ENCODE measurements at places on chromosomes 2 and 18. TPM values are rescaled to one million over a fixed set of nuclear protein-coding genes. Genes with fewer than 3 reads are reported as not detected.

GRCh38 chr2:11784747-11785610, 38.5 kb downstream of the LPIN1 start:
- peak; percentile 10 for DNase-seq

DNA sequence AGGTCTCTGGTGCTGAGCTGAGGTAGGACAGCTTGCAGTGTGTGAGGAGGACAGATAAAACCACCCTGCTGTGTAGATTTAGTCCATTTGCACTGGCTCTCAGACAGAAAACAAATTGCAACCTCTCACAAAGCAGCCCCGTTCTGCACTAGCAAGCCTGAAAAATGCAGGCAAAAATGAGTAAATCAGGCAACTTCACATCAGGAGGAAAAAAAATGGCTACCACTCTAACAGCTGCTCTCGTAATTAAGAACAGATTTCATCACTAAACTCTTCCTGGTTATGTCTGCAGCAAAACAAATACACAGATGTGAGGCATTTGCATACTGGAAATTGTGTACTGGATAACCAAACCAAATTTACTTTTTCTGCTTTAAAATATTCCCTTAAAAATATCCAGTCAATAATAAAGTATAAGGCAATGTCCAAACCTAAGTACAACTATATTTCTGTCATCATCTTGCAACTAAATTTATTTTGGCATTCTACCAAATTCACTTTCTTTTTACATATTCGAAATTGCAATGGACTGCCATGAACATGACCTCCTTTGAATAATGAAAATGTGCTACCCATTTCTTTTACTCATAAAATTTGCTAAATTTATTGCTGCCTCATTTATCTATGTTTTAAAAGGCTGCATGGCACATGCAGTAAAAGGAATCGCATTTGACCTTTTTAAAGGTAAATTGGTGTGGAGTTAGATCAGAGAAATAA, 157.4 kb downstream of the AFF3 start:
- no peak for DNase-seq

Gene GALNT13
- not detected for polyA plus RNA-seq

Gene MAP4K4
- 13.0 TPM for polyA plus RNA-seq

Measured in naive thymus-derived CD8-positive, alpha-beta T cell (primary cell).